ENCODE measurements at places on chromosomes 4 and X.

- no peak for DNase-seq
Measured at GRCh38 chr4:8329560-8329858, 60.0 kb downstream of the HTRA3 start.

- no peak for DNase-seq
Measured at GRCh38 chrX:9597361-9598035, 132.6 kb downstream of the TBL1X start.

DNA sequence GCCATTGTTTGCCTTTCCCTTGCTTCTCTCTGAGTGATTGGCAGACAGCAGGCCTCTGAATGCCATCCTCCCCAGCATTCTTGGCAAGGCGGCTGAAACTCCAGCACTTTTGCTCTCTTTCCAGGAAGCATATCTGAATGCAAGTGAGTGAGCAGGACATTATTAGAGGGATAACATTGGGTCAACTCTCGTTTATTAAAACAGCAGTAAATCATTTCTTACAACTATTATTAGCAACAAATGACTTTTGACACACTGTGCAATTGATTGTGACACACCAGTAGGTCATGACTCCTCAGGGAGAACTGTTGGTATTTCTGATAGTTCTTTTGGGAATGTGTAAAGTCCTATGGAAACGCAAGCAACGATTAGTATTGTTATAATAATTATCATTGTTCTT is 103.8 kb downstream of the EFNB1 start:
- DNase-seq: no peak

DNA sequence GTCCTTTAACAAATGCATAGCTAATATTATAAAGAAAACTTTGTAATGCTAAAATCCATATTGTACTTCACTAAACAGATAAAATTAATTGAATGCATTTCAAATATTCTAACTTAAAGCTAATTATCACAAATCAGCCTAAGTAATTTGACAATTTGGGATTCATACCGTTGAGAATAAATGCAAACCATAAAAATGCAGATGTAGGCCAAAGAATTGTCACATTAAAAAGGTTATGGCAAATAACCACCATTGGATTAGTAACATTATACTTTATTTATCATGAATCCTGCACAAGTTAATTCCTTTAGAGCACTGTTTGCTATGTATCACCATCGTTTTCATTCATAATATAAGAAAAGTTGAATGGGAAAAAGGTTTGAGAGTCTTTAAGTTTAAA is 301.0 kb downstream of the LDB2 start:
- DNase-seq: no peak

DNA sequence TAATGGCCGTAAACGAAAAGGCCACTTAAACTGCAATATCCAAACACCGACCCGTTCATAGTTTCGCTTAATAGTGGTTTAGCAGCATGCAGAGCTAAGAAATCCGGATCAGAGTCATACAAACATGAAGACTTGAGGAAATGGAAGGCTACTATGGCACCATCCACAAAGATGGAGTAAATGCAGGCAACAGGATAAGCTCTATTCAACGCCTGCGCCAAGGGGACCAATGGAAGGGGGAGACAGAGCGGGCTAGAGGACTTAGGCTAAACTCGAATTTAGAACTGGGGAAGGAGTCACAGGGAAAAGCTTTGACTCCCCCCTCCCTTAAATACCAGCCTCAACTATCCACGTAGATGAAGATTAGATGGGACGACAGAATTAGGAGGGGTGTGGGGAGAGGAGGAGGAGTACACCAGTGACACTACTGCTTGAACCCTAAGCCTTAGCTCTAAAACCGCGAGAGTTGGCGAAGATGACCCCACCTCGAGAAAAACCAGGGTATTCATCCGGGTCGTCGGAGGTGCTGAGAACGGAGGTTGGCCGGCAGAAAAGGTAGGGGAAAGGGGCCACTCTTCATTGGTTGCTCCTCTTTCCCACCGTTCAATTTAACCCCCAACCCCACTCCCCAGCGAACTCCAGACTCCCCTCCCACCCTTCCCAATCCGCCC is 3.5 kb downstream of the HUWE1 start:
- DNase-seq: no peak

DNA sequence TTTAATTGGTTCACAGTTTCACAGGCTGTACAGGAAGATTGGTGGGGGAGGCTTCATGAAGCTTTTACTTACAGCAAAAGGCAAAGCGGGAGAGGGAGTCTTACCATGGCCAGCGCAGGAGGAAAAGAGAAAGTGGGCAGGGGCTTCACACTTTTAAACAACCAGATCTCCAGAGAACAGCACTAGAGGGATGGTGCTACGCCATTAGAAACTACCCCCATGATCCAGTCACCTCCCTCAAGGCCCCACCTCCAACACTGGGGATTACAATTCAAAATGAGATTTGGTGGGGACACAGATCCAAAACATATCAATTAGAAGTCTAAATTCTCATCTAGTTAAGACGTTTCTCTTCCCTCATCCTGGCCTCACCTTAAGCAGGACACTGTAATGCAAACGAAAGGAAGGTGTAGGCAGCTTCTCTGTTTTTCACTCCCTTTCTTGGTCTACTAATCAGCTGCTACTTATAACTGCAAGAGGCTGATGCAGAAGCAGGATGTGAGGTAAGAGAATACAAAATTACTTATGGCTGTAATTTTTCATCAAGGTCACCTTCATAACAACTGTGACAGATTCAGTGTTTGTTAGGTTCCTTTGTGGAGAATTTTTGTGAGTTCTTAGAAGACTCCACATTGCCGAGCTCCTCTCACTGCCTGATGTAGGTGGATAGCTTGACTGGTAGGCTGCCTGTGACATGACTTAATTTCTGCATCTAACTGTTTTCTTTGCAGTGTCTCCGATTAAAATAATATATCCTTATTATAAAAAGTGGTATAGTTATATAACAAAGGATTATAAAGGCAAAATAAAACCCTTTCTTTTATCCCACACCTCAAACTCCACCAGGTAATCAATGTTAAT is 255.1 kb downstream of the IL15 start:
- DNase-seq: no peak

DNA sequence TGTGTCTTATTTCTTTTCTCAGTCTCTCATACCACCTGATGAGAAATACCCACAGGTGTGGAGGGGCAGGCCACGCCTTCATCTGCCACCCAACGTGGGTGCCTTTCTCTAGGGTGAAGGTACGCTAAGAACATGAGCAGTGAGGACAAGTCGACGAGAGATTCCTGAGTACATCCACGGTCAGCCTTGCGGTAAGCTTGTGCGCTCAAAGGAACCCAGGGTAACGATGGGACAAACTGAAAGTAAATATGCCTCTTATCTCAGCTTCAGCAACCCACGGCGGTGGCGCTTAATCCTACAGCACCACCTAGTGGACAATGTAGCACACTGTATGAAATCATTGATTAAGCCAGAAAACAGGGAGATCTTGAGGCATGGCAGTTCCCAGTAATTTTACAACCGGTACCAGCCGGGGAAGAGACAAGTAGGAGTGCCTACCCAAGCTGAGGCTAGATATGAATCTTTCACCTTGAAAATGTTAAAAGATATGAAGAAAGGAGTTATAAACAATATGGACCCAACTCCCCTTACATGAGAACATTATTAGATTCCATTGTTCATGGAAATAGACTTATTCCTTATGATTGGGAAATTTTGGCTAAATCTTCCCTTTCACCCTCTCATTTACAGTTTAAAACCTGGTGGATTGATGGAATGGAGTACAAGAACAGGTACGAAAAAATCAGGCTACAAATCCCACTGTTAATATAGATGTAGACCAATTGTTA is 63.0 kb downstream of the ZNF732 start:
- no peak for DNase-seq

GRCh38 chr4:152850377-152850776 is 70.6 kb downstream of the ARFIP1 start:
- DNase-seq: no peak

DNA sequence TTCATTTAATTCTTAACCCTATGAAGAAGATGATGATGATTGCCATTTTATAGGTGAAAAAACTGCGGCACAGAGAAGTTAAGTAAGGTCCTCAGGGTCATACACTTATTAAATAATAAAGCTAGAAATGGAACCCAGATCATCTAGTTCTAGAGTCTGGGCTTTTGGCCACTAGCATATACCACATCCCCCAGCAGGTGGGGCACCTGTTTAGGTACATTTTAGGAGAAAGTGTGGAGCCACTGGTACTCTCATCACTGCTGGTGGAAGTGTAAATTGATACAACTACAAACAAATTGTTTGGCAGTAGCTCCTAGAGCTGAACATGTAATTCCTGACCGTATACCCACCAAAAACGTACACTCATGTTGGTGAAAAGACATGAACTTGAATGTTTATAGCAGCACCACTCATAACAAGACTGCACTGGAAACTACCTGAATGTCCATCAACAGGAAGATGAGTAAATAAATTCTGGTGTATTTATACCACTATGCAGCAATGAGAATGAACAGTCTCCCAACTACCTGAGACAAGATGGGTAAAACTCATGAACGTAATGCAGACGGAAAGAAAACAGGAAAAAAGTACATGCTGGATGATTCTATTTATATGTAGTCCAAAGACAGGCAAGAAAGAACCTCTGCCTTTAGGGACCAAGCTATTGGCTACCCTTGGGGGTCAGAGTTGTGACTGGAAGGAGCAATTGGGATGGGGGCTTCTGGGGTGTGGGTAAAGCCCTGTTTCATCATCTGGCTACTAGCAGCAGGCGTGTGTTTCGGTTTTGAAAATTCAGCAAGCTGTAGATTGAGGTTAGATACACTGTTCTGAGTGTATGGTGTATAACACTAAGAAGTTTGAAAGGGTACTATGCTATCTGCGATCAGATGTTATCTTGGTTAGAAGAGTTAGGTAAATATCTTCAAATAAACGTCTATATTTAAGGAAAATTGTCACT is 72.3 kb upstream of the ADGRG2 start:
- DNase-seq: no peak

- DNase-seq: no peak
Measured at GRCh38 chr4:89427782-89428181, 120.2 kb upstream of the GPRIN3 start.

GRCh38 chr4:145709843-145710242 is 29.9 kb downstream of the C4orf51 start:
- DNase-seq: peak; percentile 54

DNA sequence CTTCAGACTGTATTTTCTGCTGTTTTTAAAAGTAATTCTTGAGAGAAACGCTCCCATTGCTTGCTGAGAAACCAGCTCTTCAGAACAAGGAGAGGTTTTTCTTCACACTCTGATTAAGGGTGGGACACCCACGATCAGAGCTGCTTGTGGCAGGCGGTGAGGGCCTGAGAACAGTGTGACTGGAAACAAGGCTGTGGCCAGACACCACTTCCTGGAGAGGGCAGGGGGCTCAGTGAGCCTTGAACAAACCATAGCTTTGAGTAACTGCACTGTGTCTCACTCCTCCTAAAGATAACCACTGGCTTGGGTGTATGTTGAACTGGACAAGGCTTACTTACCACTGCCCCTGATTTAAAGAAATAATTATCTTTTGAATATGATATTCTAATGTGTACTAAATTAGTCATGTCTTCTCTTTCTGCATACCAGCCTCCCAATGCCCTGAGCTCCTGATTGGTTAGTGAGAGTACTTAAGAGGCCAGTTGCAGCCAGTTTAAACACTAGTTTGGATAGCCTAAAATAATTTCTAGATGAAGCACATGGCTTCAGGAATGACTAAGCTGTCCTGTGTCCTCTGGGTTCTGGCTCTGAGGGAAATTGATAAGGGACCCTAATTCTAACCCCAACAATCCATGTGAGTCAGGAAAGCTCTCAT is 3.7 kb upstream of the GPR82 start:
- DNase-seq: no peak

DNA sequence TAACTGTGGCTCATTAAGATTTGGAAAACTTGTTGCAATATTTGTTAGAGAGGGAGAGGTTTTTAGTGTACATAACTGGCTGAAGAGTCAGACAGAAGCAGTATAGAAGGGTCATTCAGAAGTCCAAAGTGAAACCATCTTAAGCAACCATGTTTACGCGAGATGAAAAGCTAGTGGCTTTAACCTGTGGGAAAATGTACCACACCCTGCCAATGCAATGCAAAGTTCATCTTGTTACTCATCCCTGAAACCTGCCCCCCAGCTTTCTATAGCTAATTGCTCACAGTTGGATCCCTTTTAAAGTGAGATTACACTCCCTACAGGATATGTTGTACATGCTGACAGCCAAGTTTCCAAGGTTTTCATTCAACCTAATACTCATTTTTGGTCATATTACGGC is 96.7 kb upstream of the RAPGEF2 start:
- no peak for DNase-seq

DNA sequence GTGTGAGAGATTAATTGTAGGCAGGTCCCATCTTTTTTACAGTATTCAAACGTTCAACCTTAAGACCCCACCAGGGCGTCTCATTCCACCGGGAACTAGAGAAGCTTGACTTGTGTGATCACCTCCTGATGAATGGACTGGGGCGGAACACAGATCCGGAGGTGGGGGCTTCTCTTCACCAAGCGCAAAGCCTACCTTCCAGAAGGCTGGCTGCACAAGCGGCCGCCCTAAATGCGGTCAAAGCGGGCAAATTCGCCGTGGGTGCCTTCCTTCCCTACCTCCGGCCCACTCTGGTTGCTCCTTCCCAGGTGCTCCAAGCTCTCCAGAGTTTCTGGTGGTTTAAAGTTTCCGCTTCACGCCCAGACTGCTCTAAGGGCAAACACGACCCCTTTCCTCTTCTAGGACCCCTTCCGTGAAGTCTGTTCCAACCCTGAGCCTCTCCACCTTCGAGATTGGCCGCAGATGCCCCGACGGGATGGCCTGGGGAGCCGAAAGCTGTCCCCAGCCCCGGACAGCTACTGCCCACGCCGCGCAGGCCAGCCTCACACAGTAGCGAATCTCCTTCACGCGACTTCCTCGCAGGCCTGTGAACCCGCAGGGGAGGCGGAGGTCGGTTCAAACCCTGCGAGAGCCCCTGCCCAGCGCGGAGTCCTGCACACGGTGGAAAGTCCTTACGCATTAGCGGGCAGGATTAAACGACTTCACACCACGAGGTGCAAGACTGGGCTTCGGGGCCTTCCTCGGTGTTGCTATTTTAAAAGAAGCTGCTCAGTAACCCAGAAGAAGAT is 1.6 kb upstream of the WWC2 start:
- DNase-seq: no peak

- no peak for DNase-seq
Measured at GRCh38 chrX:39519566-39520301, 578.0 kb downstream of the BCOR start.

DNA sequence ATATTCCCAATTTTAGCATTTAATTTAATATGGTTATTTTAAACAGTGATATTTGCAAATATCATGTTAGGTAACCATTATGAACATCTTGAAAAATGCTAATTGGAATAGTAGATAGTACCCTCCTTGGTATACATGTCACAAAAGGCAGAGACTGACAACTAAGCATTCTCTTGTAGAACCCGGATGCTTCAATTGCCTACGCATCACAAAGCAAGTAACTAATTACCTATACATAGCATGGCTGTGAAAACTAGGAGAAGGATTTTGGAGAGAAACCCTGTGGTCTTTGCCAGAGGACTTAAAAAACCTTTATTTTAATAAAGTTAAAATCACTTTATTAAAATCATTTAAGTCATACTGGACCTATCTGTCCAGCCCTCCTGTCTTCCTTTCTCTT is 764.1 kb upstream of the TENM3 start:
- no peak for DNase-seq

GRCh38 chr4:65167719-65168118 is 502.6 kb downstream of the EPHA5 start:
- DNase-seq: no peak

- no peak for DNase-seq
Measured at GRCh38 chr4:178185517-178185916, 743.3 kb upstream of the AGA start.
